Activated effector memory CD4-positive, alpha-beta T cell treated with Interleukin-2 at 50 U/mL for 16 hours (primary cell): ENCODE measurements at places on chromosomes 6 and 20.

GRCh38 chr20:12264711-12265110, 347.0 kb downstream of the BTBD3 start:
- DNase-seq: no peak

GRCh38 chr6:88810701-88811100, 152.7 kb downstream of the RNGTT start:
- DNase-seq: no peak

GRCh38 chr6:128807577-128807976, 75.4 kb upstream of the LAMA2 start:
- DNase-seq: no peak

DNA sequence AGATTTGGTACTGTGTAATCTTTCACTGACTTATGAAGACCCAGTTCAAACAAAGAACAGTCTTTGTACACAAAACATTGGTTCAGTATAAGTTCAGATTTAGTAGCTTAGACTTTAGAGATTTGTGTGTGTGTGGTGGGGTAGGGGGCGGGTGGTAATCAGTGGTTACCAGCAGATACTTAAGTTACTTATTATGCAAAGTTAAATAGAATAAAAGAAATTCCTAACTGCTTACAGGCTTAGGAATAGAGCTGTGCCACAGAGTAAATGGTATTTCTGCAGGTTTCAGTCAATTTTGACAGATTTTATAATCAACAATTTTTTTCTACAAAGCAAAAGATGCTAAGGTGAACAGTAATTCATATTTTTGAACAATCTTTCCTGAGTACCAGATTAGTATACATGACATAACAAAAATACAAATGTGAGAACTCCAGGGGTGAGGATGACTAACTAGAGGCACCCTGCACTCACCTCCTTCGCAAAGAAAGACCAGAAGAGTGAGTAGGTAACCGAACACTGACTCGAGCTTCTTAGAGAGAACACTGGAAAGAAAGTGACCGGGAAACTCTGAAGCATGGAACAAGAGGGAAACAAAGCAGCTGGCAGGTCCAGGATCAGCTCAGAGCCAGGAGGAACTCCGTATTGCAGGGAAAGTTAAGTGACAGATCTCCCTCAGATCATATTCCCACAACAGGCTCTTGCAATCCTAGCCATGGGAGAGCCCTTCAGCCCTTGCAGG, 560.6 kb downstream of the COL12A1 start:
- no peak for DNase-seq

GRCh38 chr6:78829407-78829806, 37.9 kb upstream of the IRAK1BP1 start:
- DNase-seq: no peak

GRCh38 chr20:1567392-1568162, 10.1 kb upstream of the SIRPD start:
- no peak for DNase-seq

- no peak for DNase-seq
Measured at GRCh38 chr20:5787796-5788165, 37.6 kb downstream of the SHLD1 start.

DNA sequence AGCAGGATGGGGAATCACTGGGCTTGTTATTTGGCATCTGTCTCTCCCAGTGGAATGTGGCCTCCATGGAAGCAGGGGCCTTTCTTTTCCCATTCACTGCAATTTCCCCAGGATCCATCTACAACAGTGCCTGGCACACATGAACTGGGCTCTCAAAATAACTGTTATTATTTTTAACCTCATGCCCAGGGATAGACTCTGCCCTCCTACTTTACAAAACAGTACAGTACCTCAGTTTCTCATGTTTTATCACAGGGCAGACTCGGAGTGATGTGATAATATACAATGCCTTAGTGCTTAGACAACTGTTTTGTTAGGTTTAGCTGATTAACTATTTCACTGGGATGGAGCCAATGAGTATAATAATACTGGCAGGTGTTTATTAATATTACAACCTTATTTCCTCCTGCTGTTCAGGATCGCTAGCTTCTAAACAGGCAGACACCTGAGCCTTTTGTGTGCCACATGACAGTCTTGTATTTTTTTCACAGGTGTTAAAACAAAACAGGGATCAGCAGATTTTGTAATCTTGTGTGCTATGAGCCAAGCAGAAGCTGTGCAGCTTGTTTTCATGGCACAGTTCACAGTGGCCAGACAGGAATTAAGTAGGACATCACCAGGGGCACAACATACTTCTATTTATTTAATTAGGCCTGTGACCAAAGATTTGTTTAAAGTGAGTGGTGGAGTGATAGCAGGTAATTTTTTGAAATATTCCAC, 157.7 kb upstream of the EYA4 start:
- no peak for DNase-seq

- DNase-seq: no peak
Measured at GRCh38 chr6:119834418-119834817, 484.9 kb upstream of the MAN1A1 start.

DNA sequence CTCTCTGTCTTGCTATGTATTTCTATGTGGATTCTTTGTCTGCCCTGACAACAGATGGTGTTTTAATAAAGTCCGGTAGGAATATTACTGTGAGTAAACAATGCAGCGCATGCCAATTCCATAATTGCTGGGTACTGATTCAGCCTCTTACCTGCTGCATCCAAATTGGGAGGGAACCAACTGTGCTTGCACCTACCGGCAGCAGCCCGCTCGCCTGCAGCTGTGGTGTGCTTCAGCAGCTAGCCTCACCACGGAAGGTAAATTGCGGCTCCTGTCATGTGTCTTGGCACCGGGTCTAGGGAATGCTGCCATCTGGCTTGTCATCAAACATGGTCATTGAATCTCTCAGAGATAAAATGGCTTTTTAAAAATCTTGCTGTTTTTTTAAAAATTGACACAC, 704.8 kb upstream of the SLC35B3 start:
- no peak for DNase-seq

DNA sequence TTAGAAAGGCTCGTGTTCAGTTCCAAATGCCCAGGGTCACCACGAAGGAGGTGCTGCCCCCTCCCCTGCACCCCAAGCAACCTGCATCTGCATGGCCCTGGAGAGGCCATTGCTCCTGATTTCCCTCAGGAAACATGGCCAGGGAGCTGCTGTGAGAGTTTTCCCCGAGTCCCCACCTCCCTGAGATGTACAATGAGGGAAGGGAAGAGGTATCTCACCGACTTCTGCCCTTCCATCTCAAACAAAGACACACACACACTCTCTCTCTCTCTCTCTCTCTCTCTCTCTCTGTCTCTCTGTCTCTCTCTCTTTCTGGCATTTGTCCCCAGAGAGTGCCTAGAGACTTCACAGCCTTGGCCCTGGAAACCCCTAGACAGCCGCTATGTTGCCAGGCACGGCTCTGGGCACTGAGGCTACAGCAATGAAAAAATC, 120.4 kb downstream of the MRPL14 start:
- DNase-seq: no peak

DNA sequence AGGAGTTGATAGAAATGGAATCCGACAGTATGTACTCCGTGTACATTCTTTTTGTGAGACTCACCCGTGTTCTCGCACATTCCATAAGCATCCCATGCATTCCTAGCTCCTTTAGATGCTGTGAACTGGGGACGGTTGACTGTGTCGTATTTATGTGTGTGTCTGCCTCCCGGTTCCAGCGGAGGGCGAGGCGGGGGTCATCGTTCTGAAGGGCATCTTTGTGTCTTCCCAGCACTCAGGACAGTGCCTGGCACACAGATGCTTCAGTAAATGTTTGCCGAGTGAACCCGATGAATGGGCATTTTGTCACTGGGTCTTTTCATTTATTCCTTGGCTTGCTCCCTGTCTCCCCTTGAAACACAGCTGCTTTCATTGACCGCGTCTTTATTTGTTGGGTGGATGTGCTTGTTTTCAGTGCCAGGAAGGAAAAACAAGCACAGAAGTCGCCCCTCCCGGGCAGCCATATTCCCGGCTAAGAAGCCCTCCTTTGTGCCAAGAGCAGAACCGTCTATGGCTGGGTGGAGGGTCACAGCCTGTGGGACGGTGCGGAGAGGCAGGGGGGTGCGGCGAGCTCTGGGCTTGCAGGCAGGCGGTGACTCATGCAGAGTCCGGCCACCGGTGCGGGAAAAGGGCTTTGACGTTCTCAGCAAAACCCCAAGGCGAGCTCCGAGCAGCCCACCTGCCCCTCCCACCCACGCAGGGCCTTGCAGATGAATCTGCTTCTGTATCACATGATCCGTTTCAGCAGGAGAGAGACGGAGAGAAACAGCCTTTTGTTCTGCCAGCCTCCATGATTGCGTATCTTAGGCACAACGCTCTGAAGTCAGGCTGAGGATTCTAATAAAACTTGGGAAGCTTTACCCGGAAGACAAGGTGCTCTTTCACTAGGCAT, 11.2 kb upstream of the PSMG4 start:
- no peak for DNase-seq

DNA sequence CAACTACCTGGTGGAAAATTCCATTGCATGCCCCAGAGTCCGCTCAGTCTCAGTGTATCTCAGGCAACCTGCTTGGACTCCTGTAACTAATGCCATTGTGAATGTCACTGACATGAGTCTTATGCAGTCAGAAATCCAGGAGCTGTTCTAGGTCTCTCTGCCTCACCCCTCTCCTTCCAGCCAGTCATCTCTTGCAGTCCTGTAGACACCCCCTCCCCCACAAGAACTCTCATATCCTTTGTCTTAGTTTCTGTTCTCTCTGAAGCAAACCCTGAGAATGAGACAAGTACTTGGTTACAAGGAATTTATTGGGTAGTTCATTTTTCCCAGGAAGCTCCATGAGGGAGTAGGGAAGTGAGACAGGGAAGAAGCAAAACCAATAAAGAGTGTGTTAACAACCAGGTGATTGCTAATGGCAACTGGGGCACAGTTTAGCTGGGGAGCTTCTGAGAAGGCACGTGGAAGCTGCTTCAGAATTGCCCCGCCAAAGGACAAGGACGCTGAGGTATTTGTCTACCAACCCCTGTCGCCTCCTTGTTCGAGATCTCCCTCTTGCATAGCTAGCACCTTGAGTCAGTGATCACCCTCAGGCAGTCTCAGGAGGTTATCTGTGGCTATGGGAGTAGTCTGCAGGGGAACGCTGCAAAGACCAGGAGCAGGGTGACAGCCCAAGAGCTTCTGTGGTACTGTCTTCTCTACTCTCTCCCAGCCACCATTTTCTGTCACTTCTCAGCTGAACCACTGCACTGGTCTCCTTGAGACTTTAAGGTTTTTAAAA, 911.4 kb upstream of the FLRT3 start:
- DNase-seq: no peak

GRCh38 chr6:18634912-18635311, 247.8 kb downstream of the RNF144B start:
- no peak for DNase-seq

DNA sequence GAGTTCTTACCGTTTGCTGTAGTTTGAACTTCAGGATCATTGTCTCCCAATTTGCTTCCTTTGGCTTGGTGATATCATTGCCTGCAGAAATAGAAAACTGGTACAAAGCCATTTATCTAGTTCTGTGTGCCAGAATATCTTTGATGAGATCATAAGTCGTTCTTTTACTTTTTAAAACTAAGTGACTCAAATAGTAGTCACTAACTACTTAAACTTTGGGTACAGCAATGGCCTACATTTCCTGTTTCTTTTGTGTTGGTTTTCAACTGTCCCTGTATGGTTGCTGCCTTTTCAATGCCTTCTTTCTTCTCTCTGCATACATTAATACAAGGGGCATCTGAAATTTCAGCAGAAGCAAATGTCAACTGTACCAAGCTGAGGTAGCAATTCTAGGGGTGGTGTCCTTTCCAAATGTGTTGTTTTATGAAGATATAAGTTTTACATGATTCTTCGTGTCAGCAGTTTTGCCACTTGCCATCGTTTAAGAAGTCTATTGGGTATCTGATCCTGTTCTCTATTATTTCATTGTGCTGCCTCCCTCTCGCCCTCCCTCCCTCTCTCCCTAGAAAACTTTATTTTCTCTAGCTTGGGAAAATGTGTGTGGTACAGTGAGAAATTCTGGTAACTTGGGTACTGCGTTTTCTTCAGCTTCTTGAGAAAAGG, 238.5 kb downstream of the FARS2 start:
- DNase-seq: no peak

DNA sequence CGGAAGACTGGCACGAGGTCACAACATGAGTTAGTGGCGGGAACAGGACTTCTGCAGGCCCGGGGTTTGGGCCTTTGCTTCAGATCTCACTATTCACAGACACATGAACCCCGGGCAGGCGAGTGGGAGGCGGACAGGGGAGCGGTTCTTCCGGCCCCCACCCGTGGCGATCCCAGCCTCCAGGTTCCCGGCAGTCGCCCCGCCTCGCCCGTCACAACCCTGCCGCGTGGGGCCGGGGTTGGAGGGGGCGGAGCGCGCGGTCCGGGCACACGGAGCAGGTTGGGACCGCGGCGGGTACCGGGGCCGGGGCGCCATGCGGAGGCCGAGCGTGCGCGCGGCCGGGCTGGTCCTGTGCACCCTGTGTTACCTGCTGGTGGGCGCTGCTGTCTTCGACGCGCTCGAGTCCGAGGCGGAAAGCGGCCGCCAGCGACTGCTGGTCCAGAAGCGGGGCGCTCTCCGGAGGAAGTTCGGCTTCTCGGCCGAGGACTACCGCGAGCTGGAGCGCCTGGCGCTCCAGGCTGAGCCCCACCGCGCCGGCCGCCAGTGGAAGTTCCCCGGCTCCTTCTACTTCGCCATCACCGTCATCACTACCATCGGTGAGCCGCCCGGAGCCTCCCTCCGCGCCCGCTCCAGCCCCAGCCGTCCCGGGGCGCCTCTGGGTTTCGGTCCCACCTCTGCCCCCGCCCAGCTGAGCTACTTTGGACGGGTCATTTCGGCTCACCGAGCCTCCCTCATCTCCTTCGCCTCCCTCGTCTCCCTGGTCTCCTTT, at the start of gene KCNK15:
Gene KCNK15, plus strand, starts transcription at position 268 of the 769 bp plus-strand sequence. Its CDS starts 46 bp downstream, at position 314.
- DNase-seq: no peak

DNA sequence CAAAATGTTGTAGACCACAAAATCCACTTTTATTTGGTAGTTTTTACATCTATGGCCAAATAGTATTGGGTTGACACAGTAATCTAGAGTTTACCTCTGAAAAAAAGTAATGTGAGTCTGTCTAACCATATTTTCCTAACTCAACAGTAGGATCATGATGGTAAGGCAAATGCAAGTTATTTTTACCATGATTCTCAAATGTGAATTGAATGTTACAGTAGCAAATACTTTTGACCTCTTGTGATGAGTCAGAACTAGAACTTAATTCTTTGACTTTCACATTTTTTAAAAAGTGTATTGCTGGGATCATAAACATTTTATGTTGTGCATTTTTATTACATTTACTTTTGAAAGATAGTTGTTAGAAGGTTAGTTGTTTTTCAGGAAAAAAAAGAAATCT, 22.0 kb downstream of the RNF146 start:
- no peak for DNase-seq
